ENCODE measurements at places on chromosomes 2 and 18. TPM values are rescaled to one million over a fixed set of nuclear protein-coding genes. Genes with fewer than 3 reads are reported as not detected.
A peak's percentile ranks its signal among the peaks of the same experiment; 100 is the strongest.

DNA sequence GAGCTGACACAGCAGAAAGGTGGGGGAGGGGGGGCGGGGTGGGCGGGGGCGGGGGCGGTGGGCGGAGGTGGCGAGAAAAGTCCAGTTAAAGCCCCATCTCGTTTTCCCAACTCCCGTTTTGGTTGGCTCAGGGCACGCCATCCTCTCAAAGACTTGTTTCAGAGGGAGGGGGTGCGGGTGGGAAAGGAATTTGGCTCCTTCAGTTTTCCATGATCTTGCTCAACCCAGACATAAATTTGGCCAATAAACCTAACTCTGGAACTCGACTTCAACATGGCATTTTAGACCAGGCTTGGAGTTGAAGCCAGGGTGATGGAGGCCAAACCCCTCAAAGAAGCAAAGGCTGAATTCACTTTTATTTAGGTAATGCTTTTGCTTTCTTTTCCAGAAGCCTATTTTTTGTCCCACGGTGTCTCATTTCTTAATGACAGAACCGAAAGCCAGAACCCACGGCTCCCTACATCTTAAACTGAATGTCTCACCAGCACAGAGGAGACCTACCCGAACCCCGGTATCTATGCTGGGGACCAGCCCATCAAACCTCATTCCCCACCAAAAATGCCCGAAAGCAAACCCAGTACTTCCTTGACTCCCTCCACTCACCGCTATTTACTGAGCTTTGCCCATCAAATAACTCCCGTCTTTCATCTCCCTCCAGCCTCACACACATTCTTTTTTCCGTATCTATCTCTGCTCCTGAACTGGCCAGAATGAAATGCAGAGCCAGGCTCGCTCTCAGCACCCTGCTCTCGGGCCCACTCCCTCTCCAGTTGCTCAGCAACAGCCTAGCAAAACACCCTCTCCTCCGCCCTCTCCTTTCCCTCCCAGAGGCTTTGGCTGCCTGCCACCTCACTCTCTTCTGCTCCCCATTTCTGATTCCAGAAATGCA, 4.3 kb downstream of the IGFBP5 start:
- peak; percentile 77 for DNase-seq

The C1QL2 gene
- total RNA-seq = 0.41 TPM

The HDLBP gene
- total RNA-seq = 159 TPM

DNA sequence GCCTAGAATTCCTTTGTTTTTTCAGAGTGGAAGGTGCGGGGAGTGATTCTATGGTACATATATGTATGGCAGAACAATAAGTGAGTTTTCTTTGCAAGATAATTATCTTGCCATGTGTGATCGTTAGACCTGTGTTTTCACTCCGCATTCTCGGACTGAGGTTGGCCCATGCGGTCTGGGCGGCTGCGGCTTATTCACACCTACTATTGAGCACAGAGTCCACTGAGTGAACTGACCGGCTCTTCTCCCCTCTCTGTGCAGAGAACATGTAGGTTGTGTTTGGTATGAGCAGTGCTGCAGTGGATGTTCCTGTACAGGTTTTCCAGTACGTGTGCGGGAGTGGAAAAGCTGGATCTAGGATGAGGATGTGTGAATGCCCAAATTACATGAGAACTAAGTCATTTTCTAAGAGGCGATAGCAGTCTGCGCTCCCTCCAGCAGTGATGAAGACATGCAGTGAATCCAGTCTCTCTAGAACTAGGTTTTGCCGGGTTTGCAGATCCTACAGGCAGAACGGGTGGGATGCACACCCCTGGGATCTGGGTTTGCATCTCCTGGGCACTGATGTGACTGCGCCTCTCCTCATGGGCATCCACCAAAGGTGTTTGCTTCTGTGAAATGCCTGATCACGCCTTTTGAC, 27.1 kb downstream of the MTERF4 start:
- no peak for DNase-seq

The STEAP3 gene
- total RNA-seq = under 0.01 TPM

- no peak for DNase-seq
Observed at GRCh38 chr2:150480241-150480640, 7.2 kb downstream of the RND3 start.

- DNase-seq = no peak
Observed at GRCh38 chr18:50902797-50903196, 23.9 kb downstream of the ME2 start.

The POMC gene
- total RNA-seq = 1.2 TPM

The CBLN2 gene
- total RNA-seq = 280 TPM

The UGT1A5 gene
- total RNA-seq = not detected

DNA sequence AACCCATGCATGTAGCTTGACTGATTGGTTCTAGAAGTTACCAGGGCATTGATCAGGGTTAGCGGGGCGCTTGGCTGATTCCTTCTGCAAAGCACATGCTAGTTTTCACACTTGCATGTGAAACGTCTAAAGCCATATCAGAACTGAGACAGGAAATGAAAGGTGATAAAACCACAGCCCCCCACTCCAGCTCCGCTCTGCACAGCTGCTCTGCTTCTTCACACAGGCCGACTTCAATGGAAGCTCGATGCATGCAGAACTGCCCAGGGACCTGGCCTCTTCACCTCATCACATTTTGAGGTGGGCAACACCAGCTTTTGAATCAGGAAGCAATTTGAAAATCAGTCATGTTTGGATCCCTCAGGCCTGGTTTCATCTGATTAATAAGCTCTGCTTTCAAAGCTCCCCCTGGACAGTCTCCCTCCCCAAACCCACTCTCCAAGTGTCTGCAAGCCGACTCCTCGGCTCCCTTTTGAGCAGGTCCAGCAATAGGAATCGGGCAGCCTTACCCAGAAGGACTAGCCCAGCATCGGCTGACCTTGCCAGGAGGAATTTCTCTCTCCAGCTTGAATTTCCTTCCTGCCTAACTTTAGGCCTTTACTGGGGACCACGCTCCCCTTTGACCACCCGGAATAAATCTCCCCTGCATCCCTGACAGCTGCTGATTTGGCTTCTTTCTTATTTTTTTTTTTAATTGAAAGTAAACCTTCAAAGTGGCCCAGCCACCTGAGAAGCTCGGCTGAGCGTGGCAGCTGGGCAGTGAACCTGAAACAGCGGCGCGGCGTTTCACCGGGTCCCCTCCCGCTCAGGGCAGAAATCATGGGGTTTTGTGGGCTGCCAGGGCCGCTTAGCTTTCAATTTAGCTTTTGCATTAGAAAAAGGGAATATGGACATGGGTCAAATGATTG, 31.7 kb downstream of the HRH4 start:
- DNase-seq = no peak

GRCh38 chr2:188322569-188323551, 31.2 kb downstream of the GULP1 start:
- no peak for DNase-seq

The LAMA3 gene
- total RNA-seq = 1.2 TPM

The DSEL gene
- total RNA-seq = 51.4 TPM

- DNase-seq = no peak
Observed at GRCh38 chr2:86543335-86543734, 19.9 kb downstream of the CHMP3 start.

DNA sequence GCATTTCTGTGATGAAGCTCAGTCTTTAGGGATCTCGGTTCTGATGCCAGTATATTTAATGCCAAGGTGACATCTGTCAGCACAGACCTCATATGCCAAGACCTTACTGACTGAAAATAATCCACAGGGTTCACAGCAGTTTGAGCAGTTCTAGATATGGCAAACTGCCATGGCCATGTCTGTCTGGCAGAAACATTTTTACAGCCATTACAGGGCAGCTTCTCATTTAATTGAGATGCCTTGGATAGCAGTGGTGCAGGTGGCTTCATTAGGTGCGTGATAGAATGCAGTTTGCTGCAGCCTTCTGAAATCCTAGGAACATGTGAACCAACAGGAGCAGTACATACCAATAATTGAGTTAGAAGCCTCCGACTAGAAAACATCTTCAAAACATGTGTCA, 510.6 kb downstream of the XIRP2 start:
- no peak for DNase-seq

GRCh38 chr2:241833101-241833663, 24.2 kb downstream of the NEU4 start:
- DNase-seq = no peak

The GALNT14 gene
- 10.2 TPM for total RNA-seq

- DNase-seq = no peak
Observed at GRCh38 chr2:10924441-10924840, 12.7 kb downstream of the KCNF1 start.

Measured in frontal cortex (tissue), 4 donors.